ENCODE measurements at places on chromosomes 4 and X. TPM values are rescaled to one million over a fixed set of nuclear protein-coding genes. Genes with fewer than 3 reads are reported as not detected.

GRCh38 chr4:25368315-25368714 is 8.7 kb upstream of the ANAPC4 start:
- DNase-seq: no peak

- no peak for DNase-seq
These were observed 38.0 kb downstream of the TRIM2 start for GRCh38 chr4:153241970-153242838.

GRCh38 chrX:38225093-38225492 is 4.4 kb upstream of the SRPX start:
- no peak for DNase-seq

The GAGE12H gene
- not detected for total RNA-seq

DNA sequence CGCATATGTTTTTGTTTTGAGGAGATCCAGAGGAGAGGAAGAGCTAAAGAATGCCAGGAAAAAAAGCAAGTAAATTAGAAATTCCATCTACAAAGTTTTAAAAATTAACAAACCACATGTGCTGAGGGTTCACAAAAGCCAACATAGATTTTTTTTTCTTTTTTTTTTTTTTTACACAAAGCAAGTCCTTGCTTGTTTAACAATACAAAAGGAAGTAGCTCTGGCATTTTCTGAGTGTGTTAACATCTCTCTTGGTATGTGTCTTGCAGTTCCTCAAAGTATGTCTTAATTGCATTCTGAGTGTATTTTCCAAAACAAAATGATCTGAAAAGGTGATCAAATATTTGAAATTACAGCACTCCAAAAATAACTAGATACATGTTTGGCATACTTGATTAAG is 1682.7 kb upstream of the AGA start:
- no peak for DNase-seq

DNA sequence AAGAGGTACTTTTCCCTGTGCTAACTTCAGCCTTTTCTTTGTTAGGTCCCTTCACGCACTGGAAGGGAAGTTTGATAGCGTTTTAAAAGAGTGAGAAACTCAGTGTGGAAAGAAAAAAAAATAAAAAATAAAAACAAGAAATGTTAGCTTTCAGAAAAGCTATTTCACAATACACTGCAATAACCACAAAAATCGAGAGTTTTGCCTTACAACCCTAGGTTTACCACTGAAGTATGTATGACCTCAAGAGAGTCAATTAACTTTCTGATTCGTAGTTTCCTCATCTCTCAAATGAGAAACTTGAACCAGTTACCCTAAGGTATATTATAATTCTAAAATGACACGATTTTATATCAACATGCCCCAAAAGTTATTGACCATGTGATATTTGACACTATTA is 93.9 kb upstream of the JADE1 start:
- DNase-seq: no peak

The NPY2R gene
- not detected for total RNA-seq

- no peak for DNase-seq
These were observed 473.9 kb upstream of the FTHL17 start for GRCh38 chrX:31545726-31546125.

The MAD2L1 gene
- total RNA-seq: 6.1 TPM

DNA sequence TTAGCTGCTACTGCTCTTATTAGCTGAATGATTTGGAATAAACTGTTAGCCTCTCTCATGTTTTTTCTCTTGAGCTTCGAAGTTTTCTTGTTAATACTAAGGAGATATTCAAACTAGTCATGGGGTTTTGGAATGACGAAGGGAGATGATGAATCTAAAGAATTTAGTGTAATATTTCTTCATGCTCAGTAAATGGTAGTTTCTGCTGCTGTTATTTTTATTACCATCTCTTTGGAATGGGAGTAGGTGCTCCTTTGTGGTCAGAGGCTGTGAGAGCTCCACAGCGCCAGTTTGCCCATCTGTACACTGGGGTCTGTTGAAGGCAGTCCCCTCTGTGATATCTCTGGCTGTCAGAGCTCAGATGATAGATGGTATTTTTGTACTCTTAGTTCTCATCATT is 33.7 kb downstream of the HTT start:
- DNase-seq: no peak

GRCh38 chrX:11066812-11067211 is 44.3 kb upstream of the HCCS start:
- DNase-seq: no peak

GRCh38 chr4:152536545-152537182 is 772 bp upstream of the FBXW7 start:
- DNase-seq: peak; percentile 52

The FRG2 gene
- total RNA-seq: not detected

GRCh38 chr4:83022724-83023450 is 12.1 kb upstream of the COPS4 start:
- no peak for DNase-seq

The BEX1 gene
- total RNA-seq: not detected

DNA sequence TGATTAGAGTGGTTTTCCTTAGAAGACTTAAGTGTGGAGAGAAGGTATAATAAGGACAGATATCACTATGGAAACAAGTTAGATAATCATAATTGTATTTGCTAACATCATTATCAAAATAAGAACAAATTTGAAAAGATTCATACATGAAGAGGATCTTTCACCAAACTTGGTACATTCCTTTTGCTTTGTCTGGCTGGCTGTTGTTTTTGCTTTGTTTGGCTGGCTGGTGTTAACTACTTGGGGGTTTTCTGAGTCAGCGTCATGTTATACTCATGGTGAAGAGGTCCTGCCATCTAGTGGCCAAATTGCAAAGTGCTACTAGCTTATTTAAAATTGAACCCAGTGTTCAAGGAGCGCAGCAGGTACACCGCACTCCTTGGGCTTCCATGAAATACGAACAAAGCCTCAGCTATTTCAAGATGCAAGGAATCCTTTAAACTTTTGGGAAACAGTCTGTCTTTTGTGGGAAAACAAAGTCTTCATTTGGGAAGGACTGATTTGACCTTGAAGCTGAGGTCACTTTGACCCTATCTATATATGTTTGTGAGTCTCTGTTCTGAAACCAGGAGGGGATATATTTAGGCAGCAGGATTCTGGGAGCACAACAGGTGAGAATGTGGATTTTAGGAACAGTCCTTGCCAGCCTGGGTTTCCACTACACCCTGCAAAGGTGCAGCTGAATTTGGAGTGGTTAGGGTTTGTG is 129.7 kb downstream of the PLS3 start:
- DNase-seq: no peak

The MPP1 gene
- total RNA-seq: 9.0 TPM

DNA sequence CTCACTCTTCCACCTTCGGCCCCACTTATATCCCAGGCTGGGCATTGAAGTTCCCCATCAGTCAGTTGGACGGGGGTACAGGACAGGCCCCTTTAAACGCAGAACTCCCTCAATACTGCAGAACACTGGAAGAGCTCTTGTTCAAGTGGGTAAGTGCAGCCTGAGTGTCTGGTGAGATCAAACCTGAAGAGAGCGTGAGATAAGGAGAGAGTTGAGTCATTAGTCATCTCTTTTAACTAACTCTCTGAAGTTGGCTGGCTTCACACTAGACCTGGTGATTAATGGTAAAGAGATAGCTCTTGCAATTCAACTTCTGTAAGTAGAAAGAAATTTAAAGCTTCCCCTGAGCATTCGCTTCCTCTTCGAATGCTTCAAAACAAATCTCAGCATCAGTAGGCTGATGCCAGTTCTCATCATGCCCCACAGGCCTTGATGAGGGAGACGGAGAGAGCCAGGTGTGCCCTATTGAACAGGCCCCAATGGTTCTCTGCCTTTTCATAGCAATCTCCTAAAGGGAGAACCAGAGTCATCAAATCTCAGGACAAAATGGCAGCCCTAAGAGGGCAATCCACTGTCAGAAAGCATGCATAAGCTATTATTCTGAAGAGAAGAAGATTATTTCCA is 41.0 kb upstream of the JADE1 start:
- no peak for DNase-seq

- DNase-seq: no peak
These were observed 23.3 kb upstream of the LEF1 start for GRCh38 chr4:108192056-108192455.

DNA sequence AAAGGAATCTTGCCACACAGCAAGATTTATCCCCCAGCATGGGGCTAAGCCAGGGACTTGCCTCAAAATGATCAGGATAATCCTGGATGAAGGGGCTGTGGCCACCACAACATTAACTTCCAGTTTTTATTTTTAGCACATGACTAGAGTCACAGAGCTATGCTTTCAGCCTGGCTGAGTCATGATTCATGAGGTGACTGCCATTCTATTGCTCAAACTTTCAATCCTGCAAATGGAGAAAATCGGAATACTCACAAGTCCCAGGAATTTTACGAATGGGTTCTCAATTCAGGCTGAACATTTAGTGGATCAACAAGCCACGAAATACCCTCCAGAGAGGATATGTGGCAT is 70.7 kb upstream of the HPGD start:
- no peak for DNase-seq

The CSAG3 gene
- not detected for total RNA-seq

The VSIG4 gene
- total RNA-seq: 0.60 TPM

GRCh38 chrX:77493677-77494553 is 46.7 kb downstream of the FGF16 start:
- no peak for DNase-seq

The TRIM75 gene
- total RNA-seq: not detected

- no peak for DNase-seq
These were observed 171.2 kb upstream of the NWD2 start for GRCh38 chr4:37073226-37073840.

DNA sequence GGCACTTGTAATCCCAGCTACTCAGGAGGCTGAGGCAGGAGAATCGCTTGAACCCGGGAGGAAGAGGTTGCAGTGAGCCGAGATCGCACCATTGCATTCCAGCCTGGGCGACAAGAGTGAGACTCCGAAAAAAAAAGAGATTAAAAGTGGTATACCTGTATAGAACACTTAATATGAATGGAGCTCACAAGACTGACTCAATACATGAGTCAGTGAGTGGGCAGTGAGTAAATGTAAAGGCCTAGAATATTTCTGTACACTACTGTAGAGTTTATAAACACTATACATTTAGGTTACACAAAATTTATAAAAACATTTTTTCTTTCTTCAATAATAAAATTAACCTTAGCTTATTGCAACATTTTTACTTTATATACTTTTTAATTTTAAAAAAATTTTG is 93.8 kb downstream of the CENPC start:
- no peak for DNase-seq

DNA sequence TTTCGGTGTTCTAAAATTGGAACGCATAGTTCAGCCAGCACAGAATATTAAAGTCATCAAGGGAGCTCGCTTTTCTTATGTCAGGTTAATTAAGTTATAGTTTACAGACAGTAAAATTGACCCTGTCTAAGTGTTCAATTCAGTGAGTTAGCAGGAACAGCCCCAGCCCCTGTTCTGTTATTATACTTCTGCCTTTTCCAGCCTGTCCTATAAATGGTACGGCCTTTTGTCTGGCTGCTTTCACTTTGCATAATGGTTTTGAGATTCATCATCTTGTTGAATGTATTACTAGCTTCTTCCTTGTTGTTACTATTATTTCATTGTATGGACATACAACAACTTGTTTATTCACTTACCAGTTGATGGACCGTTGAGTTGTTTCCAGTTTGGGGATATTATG is 9.5 kb downstream of the CXCL13 start:
- DNase-seq: no peak

The PCDH7 gene
- not detected for total RNA-seq

The SPANXB1 gene
- not detected for total RNA-seq

The SCML1 gene
- 11.8 TPM for total RNA-seq

Data from T-helper 17 cell (primary cell).